CD4-positive, alpha-beta T cell (primary cell): ENCODE measurements at places on chromosomes 6 and 20. TPM values are rescaled to one million over a fixed set of nuclear protein-coding genes. Genes with fewer than 3 reads are reported as not detected.

The GTSF1L gene
- total RNA-seq, result not detected

The DPPA5 gene
- total RNA-seq, result not detected

The SALL4 gene
- total RNA-seq, result 0.08 TPM

The MEI4 gene
- total RNA-seq, result not detected

The RIPPLY2 gene
- not detected for total RNA-seq

The LY6G5C gene
- 0.67 TPM for total RNA-seq

The C6orf132 gene
- not detected for total RNA-seq

The IL22RA2 gene
- total RNA-seq, result not detected

The F13A1 gene
- total RNA-seq, result 0.38 TPM

The EYS gene
- not detected for total RNA-seq

The GMPR gene
- total RNA-seq, result 0.95 TPM

The ELOVL2 gene
- not detected for total RNA-seq

The TP53TG5 gene
- total RNA-seq, result 0.36 TPM

The FAM217A gene
- total RNA-seq, result not detected

The LTB gene
- total RNA-seq, result 239 TPM

The SLC12A5 gene
- total RNA-seq, result 2.4 TPM

The TGIF2 gene
- 29.2 TPM for total RNA-seq

The SLC35F1 gene
- total RNA-seq, result not detected

The SSTR4 gene
- not detected for total RNA-seq
